ENCODE measurements at places on chromosomes 16 and 17.

GRCh38 chr16:59113004-59113670 is 379.0 kb upstream of the GOT2 start:
- DNase-seq = no peak

- no peak for DNase-seq
Measured at GRCh38 chr17:27088767-27089078, 205.2 kb upstream of the WSB1 start.

DNA sequence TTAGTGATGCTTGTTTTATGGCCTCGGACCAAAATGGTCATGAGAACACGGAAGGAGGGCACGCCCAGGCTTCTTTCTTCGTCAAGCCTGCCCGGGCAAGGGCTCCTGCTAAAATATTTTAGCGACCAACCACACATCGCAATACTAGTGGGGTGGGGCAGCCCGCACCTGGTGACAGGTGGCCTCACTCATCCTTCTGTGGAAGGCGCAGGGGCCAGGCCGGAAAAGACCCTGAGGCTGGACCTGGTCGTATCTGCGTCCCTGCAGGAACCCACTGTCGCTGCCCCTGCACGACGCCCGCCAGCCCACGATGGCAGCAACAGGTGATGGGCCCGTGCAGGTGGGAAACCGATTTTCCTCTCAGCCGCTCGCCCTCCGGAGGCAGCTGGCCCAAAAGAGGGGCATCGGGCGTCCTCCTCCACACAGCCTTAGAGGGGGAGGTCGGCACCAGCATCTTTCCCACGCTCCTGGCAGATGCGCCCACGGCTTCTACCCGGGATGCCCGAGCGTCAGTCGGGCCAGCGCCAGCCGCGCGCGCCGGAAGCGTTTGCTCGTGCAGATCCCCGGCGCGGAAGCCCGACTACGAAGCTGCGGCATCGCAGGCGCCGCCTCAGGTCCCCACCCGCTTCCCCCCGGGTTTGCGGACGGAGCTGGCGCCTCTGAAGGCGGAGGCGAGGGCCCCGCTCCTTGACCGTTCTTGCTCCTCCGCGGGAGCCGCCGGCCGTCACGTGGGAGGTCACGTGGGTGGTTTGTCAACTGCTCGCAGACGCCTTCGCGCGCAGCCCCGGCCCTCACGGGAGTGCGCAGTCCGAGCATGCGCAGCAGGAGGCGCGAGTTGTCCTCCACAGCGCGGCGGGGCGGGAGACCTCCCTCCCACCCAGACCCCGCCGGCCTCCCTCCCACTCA is 22.8 kb upstream of the FOXK2 start:
- DNase-seq = peak; percentile 93

- no peak for DNase-seq
Measured at GRCh38 chr16:89574681-89575246, 794 bp upstream of the CPNE7 start.

DNA sequence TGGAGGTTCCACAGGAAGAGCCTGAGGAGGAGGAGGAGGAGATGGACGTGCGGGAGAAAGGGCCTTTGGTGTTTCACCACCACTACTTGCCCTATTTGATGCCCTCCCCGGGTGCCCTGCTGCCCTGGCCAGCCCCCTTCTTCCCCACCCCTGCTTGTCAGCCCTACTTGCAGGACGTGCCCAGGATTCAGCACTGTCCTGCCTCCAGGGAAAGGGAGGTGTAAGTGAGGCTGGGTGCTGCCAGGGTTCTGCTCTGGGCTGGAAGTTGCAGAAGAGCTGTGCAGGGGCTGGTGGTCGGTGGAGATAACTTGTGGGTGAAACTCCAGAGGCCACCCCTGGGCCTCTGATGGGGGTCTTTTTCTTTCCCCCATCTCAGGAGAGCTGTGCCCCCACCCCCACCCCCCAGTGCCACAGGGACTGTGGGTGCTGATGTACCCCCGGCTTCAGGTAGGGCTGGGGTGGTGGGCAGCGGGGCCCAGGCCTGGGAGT is 3.0 kb downstream of the PRR29 start:
- DNase-seq = no peak

DNA sequence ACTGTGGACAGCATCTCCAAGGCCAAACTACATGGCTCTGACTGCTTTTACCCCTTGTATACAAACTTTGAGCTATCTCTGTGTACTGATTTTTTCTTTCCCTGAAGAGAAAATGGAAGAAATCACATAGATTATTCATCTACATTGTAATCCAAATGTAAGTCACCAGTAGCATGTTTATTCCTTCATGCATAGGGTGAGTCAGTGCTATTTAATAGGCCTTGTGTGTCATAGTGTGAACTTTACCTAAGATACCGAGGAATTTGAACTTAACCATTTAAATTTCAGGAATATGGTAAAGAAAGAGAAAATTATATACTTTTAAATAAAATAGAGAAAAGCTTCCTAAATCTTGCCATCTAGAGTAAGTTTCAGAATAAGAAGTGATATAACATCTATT is 16.5 kb downstream of the PHKB start:
- no peak for DNase-seq

DNA sequence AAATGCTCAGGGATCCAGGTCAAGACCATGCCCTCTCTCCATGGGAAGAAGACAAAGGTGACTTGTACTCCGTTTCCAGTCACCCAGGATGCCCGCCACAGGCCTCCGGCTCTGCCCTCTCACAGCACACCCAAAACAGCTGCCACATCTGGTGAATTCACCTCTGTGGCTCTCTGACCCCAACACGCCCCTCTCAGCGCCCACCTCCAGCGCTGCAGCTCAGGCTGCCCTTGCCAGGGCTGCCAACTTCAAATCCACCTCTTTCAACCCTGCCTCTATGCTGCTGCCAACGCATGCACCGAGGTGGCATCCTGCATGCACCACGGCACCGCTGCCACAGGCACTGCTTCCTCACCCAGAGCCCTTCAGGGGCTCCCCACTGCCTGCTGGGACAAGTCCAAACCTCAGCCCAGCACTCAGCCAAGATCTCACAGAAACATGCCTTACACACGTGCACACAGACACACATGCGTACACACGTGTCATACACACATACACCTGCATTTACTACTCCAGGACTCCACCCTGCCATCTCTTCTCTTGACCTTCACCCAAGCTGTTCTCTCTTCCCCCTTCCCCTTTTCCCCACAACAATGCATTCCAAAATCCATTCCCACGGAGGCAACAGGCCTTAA is 7.5 kb downstream of the HID1 start:
- DNase-seq = no peak
